ENCODE measurements at places on chromosomes 5 and 9.

GRCh38 chr5:56514245-56514644 lies 281.1 kb upstream of the ANKRD55 start:
- DNase-seq: no peak

GRCh38 chr9:124037790-124038189 lies 26.2 kb downstream of the LHX2 start:
- DNase-seq: no peak

DNA sequence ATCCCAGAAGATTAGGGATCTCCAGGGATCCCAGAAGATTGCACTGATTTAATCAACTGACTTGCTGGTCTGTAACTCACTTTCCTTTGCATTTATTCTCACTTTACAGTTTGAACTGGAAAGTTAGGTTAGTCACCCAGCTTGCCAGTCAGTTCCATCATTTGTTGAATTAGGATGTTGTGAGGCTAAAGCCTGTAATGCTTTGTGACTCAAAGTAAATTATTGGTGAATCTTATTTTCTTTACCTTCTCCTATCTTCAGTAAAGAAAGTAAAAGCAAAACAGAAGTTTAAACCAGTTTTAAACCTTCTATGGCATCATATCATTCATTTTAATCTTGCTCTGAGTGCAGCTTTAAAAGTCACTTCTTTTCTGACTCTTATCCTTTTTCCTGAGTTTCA lies 85.8 kb downstream of the SLC44A1 start:
- no peak for DNase-seq

DNA sequence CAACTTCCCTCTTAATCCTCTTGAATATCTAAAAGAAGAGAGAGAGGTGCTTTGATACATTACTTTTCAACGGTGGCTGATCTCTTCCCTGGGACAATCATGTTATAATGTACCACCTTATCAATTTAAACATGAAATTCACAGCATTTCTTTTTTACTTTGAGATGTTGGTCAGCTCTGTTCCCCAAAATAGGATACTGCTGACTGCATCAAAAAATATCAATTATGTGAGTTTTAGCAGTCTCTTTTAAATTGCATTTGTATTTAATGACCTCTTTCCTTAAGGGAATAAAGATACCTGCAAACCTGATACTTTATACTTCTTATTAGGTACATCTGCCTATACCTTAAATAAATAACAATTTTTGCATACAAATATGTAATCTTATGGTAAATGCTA lies 58.4 kb upstream of the MARCHF11 start:
- DNase-seq: no peak

DNA sequence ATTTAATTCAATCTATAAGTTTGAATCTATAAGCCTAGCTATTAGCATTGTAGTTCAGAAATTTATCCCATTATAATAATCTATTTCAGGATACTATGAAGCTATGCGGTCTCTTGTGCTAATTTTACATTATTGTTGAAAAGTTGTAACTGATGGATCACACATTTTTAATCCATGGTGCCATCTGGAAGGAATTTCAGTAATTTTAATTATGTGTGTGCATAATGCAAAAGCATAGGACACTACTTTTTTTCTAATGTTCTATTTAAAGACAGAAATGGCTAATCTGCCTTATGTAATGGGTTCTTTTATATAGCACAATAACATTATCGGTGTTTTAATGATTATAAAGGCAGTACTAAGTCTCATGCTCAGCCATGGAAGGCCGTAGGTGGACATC lies 90.6 kb downstream of the HOMER1 start:
- no peak for DNase-seq

- no peak for DNase-seq
These were observed 411.2 kb upstream of the IRX4 start for GRCh38 chr5:2293906-2294305.

GRCh38 chr5:132887283-132887682 lies 13.8 kb downstream of the LEAP2 start:
- DNase-seq: no peak

GRCh38 chr5:89930591-89931392 lies 478.8 kb downstream of the CETN3 start:
- DNase-seq: no peak

DNA sequence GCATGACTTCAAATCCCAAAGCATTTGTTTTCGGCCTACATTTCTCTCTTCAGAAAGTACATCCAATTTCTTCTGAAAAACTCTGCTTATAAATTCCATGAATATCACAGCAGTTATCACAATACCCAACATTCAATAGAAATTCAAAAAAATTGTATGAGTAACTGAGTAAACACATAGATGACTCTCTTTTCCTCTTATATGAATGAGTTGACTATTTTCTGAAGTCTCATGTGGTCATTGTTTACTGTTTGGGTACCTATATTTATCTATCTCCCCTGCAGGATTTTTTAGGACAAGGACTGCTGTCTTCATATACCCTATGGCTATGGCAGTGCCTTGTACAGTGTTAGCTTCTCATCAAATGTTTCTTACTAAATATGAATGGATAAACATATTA lies 157.1 kb downstream of the HTR1A start:
- DNase-seq: no peak

DNA sequence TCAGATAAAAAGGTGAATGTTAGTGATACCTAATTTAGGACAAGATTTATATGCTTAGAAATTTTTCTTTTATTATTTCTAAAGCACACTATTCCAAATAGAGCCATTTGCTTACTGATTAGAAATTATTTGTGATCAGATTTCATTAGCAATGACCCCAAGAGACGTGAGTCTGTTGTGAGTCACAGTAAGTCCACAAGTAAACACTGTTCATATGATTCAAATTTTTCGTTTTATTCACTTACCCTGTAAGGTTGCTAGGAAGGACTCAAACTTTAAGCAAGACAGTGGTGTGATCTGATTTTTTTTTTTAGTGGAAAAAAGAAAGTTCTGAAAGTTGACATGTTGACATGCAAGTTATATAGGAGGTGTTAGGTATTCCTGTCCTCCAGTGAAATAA lies 1.2 kb downstream of the CARD6 start:
- no peak for DNase-seq

DNA sequence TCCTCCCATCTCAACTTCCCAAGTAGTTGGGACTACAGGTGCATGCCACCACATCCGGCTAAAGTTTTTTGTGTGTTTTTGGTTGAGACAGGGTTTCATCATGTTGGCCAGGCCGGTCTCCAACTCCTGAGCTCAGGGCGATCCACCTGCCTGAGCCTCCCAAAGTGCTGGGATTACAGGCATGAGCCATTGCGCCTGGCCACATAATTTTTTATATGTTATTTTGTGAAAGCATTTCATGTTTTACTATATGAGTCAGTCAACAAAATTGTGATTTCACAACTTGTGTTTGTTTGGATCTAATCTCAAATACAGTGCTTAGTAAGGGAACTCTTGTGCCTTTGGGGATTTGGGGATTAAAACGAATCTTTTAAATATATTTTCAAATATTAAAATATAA lies 20.0 kb upstream of the FAM120AOS start:
- no peak for DNase-seq

- DNase-seq: peak; percentile 72
These were observed 23.0 kb downstream of the SPARC start for GRCh38 chr5:151663617-151664293.

GRCh38 chr5:10275991-10276390 lies 25.9 kb downstream of the CCT5 start:
- DNase-seq: no peak

DNA sequence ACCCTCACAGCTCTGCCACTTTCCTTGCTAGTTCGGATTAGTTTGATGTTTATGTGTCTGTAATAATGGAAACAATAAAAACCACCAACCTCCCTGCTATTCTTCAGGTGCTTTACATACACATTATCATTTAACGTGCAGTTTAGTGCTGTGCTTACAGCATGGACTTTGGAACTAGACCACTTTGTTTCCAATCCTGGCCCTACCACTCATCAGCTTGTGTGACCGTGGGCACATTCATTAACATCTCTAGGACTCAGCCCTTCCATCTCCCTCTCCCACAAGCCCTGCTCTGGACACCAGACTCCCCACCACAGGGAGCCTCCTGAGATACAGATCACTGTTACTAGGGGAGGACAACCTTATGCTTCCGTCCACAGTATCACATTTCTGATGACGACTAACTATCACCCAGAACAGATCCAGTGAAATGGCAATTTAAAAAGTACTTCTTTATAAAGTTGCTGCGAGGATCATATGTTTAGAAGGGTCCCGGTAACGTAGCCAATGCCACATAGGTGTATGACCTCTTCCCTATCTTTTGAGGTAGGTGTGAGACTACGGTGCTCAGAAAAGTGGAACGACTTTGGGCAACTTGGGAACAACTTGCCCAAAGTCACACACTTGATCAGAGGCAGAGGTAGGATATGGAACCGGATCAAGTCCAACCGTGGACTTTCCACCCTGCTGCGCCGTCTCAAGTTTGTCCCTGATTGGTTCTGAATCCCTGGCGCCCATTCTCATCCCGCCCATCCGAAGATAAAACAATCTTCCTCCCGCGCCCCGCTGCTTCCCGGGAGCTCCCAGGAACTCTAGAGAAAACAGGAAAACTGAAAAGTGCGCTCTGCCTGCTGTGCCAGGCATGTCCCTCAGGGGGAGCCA lies 132.4 kb upstream of the NIPBL start:
- peak; percentile 61 for DNase-seq

- no peak for DNase-seq
These were observed 9.7 kb downstream of the SEMA6A start for GRCh38 chr5:116564756-116565490.

GRCh38 chr9:33354651-33355211 lies 47.6 kb downstream of the AQP7 start:
- DNase-seq: no peak

GRCh38 chr9:135037521-135038250 lies 49.8 kb upstream of the OLFM1 start:
- DNase-seq: no peak

GRCh38 chr5:155983954-155984353 lies 343.0 kb upstream of the SGCD start:
- DNase-seq: no peak

- DNase-seq: no peak
These were observed 132.0 kb downstream of the LIFR start for GRCh38 chr5:38424148-38425060.

DNA sequence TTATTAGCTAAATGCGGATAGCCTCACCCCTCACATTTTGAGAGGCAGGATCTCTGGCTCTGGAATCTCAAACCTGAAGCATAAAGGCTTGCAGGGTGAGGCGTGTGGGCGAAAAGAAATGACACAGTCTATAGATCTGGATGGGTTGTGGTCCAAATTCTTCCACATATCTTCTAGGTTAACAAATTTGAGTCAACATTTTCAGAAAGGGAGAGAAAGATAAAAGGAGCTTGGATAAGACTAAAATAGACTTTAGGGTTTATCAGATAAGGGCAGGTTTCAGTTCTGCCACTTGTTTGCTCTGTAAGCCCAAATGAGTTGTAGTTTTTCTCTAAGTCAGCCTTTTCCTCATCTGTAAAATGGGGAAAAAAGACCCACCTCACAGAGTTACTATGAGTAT lies 220.9 kb downstream of the TRIM32 start:
- DNase-seq: no peak

- no peak for DNase-seq
These were observed 36.2 kb downstream of the KIF4B start for GRCh38 chr5:155049569-155050383.

- peak; percentile 6 for DNase-seq
These were observed 1.1 kb downstream of the PPIC start for GRCh38 chr5:123035360-123035917.

- no peak for DNase-seq
These were observed 25.2 kb upstream of the TNFAIP8 start for GRCh38 chr5:119330367-119331183.

DNA sequence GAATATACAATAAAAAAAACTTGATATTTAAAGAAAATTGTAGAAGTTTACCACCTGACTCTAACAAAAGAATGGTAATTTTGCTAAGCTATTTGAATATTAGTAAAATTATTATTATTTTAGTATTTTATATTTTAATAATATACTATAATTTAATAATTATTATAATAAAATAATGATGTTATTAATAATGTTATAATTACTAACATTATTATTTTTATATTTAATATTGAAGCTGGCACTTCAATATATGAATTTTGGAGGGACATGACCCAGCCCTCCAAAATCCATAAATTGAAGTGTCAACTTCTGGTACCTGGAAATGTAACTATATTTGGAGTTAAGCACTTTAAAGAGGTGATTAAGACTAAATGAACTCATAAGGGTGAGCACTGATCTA lies 486.1 kb upstream of the CDH9 start:
- no peak for DNase-seq

GRCh38 chr9:98083566-98084183 lies 27.1 kb downstream of the NANS start:
- DNase-seq: no peak

GRCh38 chr9:121976751-121977150 lies 116.4 kb downstream of the TTLL11 start:
- DNase-seq: no peak

- no peak for DNase-seq
These were observed at the start of gene SHOC1 for GRCh38 chr9:111794835-111795556. Gene SHOC1 (minus strand): TSS chr9:111794937. CDS start chr9:111791418, 3,519 bp downstream.

GRCh38 chr5:175609526-175609925 lies 48.3 kb upstream of the HRH2 start:
- DNase-seq: no peak

GRCh38 chr9:69222970-69223369 lies 48.9 kb downstream of the TJP2 start:
- DNase-seq: no peak

GRCh38 chr5:176823869-176824412 lies 13.6 kb downstream of the UNC5A start:
- DNase-seq: no peak

- no peak for DNase-seq
These were observed 1007.0 kb downstream of the NR2F1-AS1 start for GRCh38 chr5:92574023-92574422.

- DNase-seq: no peak
These were observed 312.5 kb downstream of the RASEF start for GRCh38 chr9:82750411-82750913.

DNA sequence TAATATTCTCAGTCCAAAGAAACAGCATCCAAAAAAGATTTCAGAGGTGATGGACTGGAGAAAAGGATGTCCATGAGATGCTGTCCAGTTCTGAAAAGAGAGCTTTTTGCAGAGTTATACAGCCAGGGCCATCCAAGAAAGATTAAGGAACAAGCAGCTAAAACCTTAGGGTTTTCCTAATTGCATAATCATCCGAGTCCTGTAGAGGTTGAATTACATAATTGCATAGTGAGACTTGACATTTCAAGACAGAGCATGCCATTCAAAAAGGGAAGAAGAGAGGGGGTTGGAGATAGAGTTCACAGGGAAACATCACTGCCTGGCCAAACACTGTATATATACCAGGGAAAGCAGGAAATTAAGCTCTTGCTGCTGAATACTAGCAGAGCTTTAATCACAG lies 1729.2 kb upstream of the WWC1 start:
- DNase-seq: peak; percentile 0

DNA sequence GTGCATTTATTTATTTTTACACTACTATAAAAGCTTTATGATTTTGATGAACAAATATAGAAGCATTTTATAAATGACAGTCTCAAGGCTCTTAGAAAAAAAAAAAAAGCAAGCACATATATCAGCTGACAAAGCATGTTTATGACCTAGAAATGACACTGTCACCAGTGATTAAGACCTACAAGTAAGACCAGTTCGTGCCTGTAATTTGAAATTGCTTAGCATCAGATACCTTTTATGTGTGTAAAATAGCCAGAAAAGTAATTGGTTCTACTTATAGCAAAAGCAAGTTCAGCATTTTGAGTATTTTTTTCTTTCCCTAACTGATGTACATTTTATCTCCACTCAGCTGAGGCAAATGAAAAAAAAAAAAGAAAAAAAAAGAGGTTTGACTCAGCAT lies 808.4 kb downstream of the CDH18 start:
- no peak for DNase-seq

- no peak for DNase-seq
These were observed 30.4 kb downstream of the SEMA5A start for GRCh38 chr5:9515436-9515835.

Data from inflammatory macrophage (primary cell).